ENCODE measurements at places on chromosomes 16 and 17.

GRCh38 chr16:88662222-88662842 lies 559 bp downstream of the MVD start:
- no peak for DNase-seq

- no peak for DNase-seq
These were observed 2169.6 kb downstream of the TP53TG3F start for GRCh38 chr16:35628976-35629375.

DNA sequence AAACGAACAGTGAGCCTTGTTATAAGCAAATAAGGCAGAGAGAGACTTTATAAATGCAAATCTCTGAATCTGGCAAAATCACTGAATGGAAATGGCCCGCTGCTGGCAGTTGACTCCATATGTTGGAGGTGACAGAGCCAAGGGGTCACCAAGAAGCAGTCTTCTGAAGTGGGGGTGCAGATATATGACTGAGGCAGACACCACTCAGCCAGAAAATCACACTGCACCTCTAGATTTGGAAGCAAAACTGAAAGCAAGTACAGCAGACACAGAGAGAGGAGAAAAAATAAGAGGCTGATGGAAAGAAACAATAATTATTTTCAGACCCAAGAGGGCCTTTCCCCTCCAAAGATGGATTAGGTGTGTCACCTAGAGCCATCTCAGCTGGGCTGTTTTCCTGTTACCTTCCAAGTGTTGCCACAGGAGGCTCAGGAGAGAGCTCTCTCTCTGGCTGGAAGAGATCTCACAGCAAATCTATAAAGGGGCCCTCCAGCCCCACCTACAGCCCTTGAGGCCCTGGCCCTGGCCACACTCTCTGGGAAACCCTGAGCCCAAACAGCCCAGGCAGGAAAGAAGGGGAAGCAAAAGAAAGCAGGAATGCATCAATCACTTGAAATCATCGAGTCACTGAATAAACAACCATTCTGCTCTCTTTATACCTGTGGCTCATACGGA lies 585.1 kb upstream of the PSMD7 start:
- no peak for DNase-seq

- peak; percentile 9 for DNase-seq
These were observed 133.3 kb downstream of the ENGASE start for GRCh38 chr17:79207960-79208359.

- no peak for DNase-seq
These were observed 36.8 kb upstream of the BCAR1 start for GRCh38 chr16:75288181-75288580.

- DNase-seq, result no peak
These were observed 406.7 kb upstream of the MAF start for GRCh38 chr16:80007231-80007630.

GRCh38 chr16:60586493-60586892 lies 1449.7 kb downstream of the CDH8 start:
- DNase-seq, result no peak

DNA sequence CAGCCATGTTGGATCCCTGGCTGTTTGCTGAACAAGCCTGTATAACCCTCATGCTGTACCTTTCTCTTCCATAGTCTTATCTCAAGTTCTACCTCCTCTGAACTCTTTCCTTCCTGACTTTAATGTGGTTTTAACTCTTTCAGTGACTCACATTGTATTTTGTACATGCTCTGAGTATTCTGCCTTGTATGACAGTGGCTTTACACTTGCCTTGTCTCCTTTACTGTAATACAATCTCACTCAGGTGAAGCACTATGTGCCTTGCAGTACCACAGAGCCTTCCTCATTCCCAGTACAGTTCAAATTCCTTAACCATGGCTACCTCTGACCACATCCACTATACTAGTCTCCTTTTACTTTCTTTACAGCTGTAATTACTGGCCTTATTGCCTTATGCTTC lies 14.1 kb downstream of the PSMD11 start:
- no peak for DNase-seq

DNA sequence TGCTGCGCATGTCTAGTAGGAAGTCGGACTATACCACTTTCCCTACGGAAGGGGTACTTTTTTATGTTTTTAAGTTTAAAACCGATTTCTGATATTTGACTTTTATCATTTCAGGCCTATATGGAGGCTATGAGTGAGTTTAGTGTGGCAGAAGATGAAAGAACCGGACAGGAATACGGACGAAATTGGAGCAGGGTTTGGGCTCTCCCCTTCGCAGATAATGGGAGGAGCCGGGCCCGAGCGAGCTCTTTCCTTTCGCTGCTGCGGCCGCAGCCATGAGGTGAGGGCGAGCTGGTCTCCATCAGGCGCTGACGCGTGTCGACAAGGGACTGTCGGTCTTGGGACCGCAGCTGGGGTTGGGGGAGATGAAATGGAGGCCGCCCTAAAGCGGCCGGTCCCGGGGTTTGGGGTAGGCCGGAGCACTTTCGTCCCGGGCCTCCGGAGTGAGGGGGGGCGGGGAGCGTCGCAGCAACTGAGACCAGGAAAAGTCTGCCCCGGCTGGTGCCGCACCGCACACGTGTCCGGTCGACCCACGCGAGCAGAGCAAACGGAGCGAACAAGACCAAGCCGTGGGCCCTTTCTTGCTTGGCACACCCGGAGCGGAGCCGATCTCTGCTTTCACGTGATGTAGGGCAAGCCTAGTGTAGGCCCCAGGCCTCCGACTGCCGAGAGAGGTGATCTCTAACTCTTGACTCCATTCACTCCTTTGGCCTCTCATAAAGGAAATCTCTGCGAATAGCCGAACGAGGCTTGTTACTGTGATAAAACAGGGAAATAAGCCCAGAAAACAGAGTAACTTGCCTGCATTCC lies at the start of gene RPL19:
TSS of gene RPL19 (plus strand) at position 214 of the 810 bp plus-strand sequence. CDS start at position 276, 62 bp downstream.
- DNase-seq, result peak; percentile 94

DNA sequence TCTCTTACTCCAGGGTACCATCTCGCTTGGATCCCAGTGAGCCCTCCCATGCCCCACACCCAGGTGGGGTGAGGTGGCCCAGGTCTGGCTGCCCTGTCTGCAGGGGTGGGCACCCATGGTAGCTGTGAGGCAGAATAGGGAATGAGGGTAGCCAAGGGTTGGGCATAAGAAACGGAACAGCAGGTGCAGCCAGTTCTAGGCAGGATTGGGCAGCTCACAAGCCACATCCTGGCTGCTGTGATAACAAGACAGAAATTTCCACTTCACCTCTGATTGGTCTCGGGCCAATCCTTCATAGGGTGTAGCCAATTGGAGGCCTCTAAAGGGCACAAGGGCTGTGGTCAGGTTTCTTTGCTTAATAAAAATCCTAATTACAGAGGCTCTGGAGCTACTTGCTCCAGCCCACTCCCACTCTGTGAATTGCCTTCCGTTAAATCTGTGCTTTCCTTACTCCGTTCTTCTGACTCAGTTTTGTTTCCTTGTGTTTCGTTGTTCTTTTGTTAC lies 1.5 kb upstream of the ARHGDIG start:
- DNase-seq, result peak; percentile 23

DNA sequence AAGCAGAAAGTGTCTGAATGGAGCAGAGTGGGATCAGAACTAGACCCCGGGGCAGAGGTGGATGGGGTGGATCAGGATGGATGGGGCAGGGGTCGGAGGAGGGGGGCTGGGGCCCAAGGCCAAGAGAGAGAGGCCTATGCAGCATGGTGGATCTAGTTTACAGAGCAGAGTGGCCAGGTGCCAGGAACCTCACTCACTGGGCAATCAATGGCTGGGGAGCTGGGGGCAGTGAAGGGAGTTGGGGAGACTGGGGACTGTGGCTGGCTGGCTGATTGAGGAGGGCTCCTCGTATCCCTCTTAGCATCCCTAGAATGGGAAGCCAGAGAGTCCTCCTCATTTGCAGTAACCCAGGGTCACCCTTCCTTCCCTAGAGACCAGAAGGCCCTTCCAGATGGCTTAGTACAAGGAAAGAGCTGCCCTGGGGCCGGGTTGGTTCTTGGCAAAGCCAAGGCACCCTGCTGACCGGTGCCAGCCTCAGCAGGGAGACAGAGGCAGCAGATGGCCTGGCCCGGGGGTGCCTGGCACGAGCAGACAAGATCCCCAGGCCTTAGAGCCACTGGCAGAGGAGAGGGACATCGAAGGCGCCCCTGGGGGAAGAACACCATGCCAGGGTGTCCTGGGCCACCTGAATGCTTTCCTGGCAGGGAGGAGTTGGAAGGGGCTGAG lies 36.8 kb downstream of the SRCIN1 start:
- DNase-seq, result no peak

- no peak for DNase-seq
These were observed 12.7 kb downstream of the NATD1 start for GRCh38 chr17:21240369-21241055.
